ENCODE measurements at places on chromosomes 4 and X.
A peak's percentile ranks its signal among the peaks of the same experiment; 100 is the strongest.

DNA sequence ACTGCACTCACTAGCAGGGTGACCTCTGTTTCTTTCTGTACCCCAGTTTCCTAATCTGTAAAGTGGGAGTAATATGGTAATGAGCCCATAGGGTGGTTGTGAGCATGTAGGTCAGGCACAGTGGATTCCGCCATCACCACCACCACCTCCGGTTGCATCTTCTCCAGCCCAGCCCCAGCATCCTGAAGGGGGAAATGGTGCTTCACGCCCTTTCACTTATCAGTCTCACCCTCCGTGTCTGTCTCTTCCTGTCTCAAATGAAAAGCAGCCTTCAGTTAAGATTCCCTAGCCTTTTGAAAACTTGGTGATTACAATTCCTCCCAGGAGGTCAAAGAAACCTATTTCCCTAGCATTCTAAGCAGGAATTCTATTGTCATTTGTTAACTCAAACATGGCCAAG lies 16.9 kb upstream of the XPNPEP2 start:
- no peak for DNase-seq

GRCh38 chr4:152392079-152392478 lies 143.8 kb downstream of the FBXW7 start:
- DNase-seq, result no peak

GRCh38 chrX:46694549-46694948 lies 64.4 kb downstream of the SLC9A7 start:
- no peak for DNase-seq

GRCh38 chr4:80115368-80116181 lies 42.5 kb upstream of the ANTXR2 start:
- DNase-seq, result no peak

- DNase-seq, result peak; percentile 12
These were observed 664 bp downstream of the PRSS12 start for GRCh38 chr4:118351851-118352827.

DNA sequence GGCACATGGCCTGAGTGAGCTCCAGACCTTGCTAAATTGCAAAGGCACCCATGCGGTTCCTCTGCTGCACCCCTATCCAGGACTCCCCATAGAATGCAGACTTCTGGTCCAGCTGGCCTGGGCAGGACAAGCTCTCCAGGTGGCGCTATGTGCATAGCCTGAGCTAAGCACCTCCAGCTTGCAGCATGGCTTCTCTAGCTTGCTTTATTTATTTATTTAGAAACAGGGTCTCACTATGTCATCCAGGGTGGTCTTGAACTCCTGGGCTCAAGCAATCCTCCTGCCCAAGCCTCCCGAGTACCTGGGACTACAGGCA lies 5.5 kb upstream of the WFS1 start:
- DNase-seq, result no peak

GRCh38 chr4:165248102-165248501 lies 40.7 kb downstream of the KLHL2 start:
- no peak for DNase-seq

DNA sequence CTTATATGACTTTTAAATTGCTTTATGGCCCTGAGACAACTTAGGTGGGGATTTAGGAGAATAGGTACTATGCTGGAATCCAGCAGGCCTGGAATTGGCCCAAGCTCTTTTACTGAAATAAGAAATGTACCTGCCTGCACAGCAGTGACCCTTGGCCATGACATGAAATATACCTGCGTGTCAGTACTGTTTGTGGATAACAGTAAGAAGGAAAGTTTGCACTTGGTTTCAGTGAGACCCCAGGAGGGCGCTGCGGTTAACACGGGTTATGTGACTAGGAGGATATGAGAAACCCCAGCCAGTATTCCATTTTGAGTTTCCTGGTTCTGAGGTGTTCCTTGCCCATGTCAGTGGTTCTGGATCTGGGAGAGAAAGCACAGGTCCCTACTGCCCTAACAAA lies 5.3 kb downstream of the MTM1 start:
- no peak for DNase-seq

- DNase-seq, result no peak
These were observed 35.0 kb downstream of the CLDN2 start for GRCh38 chrX:106955004-106955772.

DNA sequence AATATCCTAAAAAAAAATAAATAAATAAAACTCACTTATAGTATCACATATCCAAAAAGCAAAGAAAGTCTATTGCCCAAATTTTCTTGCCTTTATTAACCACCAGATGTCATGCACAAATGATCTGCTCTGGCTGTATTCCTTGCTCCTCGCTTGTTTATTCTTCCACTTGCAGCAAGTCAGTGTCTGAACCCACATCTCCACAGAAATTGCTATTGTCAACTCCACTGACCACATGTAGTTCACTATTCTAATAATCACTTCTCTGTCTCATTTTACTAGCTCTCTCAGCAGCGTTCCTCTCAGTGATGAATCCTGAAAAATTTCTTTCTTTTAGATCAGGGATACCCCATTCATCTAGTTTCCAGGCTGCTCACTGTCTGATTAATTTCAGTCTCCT lies 29.3 kb upstream of the CXXC4 start:
- DNase-seq, result no peak

DNA sequence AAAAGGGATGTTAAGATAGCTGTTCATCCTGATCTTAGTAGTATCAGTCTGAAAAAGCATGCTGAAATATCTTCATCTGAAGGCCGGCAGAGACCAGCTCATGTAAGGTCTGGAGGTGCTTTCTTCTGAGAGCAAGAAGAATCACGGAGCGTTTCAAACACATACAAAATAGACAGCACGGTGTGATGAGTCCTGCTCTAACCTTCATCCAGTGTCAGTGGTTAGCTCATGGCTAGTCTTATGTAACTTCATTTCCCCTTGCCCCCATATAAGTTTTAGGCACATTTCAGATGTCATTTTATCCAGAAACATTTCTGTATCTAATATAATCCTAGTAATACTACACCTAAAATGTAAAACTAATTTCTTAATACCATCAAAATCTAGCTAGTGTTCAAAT lies 27.8 kb downstream of the ADD1 start:
- no peak for DNase-seq

GRCh38 chr4:4677556-4678522 lies 136.0 kb upstream of the STX18 start:
- DNase-seq, result no peak

DNA sequence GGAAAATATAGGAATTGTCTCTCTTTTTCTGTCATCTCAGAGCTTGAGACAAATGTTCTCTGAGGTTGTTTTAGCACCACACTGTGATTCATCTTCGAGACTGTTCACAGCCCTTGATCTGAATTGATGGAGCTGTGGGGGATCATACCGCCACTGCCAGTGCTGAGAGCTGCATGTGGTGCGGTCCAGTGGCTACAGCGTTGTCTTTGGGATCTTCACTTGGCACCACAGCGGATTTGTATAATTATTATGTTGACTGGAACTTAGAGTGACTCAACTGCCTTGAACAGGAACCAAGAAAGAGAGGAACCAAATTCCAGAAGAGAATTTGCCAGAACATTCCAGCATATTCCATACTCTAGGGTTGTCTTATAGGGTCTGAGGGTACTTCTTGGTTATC lies 29.1 kb downstream of the TBL1X start:
- DNase-seq, result no peak

GRCh38 chr4:68463796-68464195 lies 16.5 kb downstream of the TMPRSS11E start:
- no peak for DNase-seq

GRCh38 chrX:97238632-97239031 lies 354.9 kb downstream of the RPA4 start:
- DNase-seq, result no peak

DNA sequence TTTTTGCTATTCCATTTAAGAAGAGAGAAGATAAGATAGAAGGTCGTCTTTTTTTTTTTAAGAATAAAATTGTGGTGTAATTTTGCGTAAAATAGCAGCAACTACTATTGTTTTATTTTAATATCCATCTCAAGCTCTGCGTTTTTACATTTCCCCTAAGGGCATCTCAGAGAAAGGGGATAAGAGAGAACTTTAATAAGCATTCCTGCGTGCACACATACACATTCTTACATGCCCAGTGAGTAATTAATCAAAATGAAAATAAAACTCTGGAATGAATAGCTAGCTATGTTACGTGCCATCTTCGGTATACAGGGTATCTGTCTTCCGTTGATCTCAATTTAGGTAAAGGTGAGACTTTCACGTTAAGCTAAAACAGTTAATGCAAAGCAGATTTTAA lies 200.3 kb upstream of the TENM3 start:
- no peak for DNase-seq

DNA sequence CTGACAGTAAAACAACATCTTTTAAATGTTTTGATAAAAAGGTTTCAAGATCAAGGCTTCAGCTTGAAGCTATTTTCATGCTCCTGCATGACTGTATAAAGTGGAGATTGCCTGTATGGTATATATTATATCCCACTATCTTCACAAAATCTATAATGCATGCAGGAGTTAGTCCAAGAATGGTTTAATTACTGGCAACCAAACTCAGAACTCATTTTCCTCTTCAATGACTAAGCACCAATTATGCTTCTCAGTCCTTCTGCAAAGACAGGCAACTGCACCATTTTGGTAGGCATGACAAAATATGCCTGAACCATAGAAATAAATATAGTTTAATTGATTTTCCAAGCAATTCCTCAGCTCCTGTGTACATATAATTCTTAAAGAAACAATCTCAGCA lies 54.5 kb downstream of the NPY5R start:
- DNase-seq, result no peak

- DNase-seq, result no peak
These were observed at the start of gene ADRA2C for GRCh38 chr4:3766036-3766784. Gene ADRA2C, plus strand, starts transcription at chr4:3766385. Its CDS starts 222 bp downstream, at chr4:3766607.

DNA sequence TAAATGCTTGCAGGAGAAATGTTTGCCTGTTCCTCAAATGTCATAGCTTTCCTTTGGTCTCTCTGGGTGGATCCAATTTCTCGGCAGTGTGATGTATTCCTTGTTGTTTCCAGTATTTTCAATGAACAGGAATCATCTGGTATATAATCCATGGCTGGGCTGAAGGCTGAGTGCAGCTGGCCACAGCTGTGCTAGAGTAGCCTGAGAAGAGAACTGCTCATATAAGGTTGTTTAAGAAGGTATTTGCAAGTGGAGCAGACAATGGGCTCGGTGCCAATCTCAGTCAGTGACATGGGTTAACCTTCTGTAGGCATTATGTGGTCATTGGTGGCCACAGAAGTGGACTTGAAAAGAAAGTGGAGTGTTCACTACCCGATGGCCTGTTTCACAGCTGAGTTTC lies 390.3 kb downstream of the SPRY1 start:
- peak; percentile 34 for DNase-seq

GRCh38 chr4:46874811-46875210 lies 34.2 kb downstream of the COX7B2 start:
- no peak for DNase-seq

DNA sequence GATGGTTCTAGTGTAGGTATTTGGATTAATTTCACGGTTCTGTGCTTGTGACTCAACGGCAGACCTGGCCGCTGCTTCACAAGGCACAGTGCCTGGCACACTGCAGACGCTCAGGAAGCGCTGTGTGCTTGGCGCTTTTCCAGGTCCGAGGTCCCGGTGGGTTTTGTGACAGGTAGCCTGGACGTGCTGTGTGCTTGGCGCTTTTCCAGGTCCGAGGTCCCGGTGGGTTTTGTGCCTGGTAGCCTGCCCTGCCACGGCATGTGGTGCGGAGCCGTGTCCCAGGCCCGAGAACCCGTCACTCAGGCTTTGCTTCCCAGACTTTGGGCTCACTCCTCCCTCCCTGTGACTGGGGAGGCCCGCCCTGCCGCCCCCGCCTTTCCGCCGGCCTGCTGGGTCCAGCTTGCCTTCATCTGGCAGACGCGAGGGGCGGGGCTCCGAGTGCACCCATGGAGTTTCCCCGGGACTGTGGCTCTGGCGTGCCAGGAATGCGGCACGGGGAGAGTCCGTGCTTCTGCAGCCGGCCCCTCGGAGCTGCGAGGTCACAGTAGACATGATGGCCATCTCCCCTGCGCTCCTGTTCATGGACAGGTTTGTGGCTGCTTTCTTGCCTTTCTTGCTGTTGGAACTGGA lies 44.2 kb downstream of the TBC1D14 start:
- no peak for DNase-seq

DNA sequence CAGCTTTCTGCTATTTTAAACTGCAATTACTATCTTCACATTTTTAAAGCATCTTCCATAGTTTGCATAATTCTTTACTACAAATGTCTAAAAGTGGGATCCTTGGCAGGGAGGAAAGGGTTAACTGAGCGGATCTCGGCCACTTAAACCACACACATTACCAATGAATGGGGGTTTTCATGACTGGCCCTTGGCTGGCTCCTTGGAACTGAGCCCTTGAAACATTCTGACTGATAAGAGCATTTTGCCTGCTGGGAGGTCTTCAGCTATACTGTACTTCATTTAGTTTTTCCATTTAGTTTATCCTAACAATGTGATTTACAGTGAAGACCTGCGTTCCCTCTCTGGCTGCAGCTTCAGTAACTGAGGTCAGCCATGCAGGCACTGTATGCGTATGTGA lies 31.7 kb upstream of the MFAP3L start:
- DNase-seq, result no peak

DNA sequence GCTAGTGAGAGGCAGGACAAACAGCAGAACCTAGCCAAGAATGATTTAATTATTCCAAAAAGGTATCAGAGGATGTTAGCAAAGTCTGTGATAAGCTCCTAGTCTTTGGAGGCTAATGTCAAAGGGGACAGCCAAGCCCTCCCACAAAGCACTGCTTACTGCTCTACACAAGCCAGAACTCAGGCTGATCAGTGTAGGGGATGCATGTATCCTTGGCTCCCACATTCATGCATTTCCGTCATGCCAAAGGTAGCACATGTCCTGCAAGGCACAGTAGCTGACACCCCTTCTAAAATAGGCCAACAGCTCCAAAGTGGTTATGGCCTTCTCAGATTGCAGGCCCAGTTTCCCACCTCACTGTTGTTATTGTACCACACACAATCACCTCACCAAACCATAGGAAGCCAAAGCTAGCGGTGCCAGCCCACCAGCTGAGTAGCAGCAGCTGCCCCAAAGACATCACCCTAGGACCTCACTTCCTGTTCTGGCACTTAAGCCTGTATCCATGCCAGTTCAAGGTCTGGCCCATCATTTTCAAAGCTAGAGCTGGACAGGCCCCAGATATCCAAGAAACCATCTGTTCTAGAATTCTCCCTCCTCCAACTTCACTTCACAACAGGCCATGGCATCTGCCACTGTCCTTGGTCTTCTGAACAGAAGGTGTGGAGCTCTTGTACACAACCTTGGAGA lies 40.9 kb downstream of the TSPAN5 start:
- DNase-seq, result no peak

- DNase-seq, result no peak
These were observed 6.1 kb upstream of the SRPK3 start for GRCh38 chrX:153774576-153775292.

GRCh38 chr4:151458148-151458547 lies 49.2 kb downstream of the FHIP1A start:
- DNase-seq, result no peak

- no peak for DNase-seq
These were observed 46.4 kb upstream of the NALF2 start for GRCh38 chrX:69457756-69458155.

Data from H4 (cell line).